ENCODE measurements at places on chromosomes 6 and 20.

- DNase-seq: no peak
Observed at GRCh38 chr6:133644892-133645619, 243.9 kb upstream of the TCF21 start.

DNA sequence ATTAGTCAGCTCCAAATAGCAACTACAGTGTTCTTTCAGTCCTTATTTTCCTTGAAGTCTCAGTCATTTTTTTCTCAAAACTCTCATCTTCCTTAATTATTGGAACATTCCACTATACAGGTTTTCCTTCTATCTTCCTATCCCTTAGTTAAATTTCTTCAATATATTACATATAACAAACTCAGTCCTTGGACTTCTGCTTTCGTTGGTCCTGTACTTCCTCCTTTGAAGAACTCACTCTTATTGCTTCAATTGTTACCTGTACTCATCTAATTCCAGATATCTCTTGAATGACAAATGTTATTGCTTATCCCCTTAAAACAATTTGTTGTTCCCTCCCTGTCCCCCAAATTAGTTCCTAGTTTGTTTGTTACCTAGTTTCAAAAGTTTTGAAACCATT is 67.7 kb upstream of the NOTCH4 start:
- DNase-seq: no peak

- no peak for DNase-seq
Observed at GRCh38 chr6:144007478-144008119, 460 bp downstream of the PLAGL1 start.

DNA sequence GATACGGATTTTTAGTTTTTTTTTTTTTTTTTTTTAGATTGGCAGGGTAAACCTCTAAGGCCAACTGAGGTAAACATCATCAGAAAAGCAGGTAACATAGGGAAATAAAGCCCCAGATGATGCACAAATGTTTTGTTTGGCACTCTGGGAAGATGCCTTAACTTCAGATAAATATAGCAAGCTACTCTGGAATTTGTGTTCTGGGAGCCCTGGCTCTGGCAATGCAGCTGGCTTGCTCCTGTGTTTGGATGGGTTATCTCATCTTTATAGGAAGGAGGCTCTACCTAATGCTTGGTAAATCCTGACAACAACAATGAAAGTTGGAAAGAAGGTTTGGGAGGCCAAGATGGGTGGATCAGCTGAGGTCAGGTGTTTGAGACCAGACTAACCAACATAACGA is 77.4 kb downstream of the GFOD1 start:
- DNase-seq: no peak

GRCh38 chr20:45020236-45020886 is 54.0 kb downstream of the STK4 start:
- no peak for DNase-seq

DNA sequence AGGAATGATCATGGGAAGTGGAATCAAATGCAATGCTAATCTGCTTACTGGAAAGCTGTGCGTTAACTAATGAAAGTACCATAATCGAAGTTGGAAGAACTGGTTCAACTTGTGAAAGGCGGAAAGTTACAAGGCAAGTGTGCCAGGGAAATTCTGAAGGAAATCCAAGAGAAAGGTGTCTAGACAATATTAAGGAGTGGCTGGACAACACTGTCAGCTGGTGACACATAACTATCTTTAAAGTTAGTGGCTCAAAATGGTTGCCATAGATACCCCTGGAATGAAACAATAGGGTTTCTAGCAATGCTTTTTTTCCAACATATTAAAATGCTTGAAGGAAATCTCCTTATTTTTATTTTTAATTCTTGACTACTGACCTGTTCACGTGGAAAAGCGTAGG is 90.4 kb downstream of the BMP2 start:
- no peak for DNase-seq

DNA sequence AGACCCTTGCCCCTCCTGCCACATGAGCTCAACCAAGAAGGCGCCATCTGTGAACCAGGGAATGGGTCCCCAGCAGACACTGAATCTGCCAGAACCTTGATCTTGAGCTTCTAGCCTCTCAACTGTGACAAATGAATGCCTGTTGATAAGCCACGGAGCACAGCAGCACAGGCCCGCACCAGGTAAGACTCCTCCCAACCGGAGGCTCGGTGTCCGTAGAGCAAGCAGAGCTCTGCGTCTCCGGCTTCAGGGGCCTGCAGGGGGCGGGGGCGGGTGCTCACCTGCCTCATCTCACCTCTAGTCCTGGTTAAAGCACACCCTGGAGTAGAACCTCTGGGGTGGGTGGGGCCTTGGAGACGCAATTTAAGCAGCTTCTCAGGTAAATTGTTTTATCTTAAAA is 122.7 kb downstream of the SMOC2 start:
- DNase-seq: no peak

GRCh38 chr6:43804550-43805223 is 34.7 kb downstream of the VEGFA start:
- no peak for DNase-seq

- DNase-seq: no peak
Observed at GRCh38 chr6:135411339-135411738, 86.2 kb downstream of the AHI1 start.

GRCh38 chr6:106692112-106692818 is 62.9 kb downstream of the QRSL1 start:
- DNase-seq: peak; percentile 16

Measured in NCI-H2107 (cell line).